ENCODE measurements at places on chromosomes 3 and 15.

DNA sequence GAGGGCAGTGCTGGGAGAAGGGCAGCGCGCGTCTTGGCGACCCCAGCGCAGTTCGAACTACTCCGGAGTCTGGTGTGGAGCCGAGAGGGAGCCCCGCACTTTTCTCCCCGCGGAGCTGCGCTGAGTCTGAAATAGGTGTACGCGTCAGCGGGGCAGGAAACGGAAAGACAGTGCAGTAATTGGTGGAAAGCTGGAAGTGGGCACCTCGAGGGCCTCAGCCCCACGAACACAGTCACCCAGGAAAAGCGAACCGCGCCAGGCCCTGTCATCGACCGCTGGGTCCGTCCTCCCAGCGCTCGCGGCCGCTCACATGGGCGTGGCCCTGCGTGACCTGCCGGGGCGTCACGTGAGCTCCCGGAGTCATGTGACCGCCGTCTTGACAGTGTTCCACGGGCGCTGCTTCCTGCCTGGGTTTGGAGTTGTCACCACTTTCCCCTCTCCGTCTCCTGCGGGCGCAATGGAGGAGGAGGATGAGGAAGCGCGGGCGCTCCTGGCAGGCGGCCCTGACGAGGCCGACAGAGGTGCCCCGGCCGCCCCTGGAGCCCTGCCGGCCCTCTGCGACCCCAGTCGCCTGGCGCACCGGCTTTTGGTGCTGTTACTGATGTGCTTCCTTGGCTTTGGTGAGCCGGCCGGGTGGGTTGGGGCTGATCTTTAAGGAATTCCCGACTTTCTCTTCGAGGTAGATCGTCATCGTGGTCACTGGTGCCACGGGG is at the start of gene MFSD1:
MFSD1 (plus strand) TSS at position 359 of the 713 bp plus-strand sequence; CDS start at position 458, 99 bp downstream.
- peak; percentile 88 for DNase-seq

- DNase-seq: no peak
Measured at GRCh38 chr15:47477341-47477740, 240.0 kb upstream of the SEMA6D start.

DNA sequence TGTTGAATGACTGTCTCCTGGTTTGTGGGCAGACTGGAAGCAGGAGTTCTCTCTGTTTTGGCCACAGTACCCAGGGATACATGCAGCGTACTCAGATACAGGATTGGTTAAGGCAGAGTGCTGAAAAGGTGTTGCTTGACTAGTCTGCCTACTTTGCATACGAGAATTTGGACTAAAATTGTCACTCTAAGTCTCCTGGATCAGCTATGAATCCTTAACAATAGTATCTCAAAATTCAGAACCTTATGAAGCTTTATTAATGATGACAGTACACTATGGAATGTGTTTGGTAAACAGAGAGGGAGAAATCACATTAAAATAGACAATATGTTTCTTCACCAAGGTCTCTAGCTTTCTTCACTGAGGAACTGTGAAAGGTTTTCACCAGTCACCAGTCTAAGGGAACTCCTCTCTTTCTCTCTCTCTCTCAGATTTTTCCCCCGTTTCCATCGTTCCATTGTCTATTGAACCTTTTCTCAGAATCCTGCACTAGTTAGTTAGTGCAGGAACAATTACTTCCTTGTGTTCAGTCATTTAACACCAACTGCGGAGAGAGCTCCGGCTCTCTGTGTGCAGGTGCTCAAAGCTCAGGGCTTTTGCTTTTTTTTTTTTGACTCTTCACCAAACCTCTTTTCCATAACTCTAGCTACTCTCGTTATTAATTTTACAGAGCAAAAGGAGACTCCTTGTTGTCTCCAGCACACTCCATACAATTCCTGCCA is 85.9 kb upstream of the FNDC3B start:
- DNase-seq: no peak

DNA sequence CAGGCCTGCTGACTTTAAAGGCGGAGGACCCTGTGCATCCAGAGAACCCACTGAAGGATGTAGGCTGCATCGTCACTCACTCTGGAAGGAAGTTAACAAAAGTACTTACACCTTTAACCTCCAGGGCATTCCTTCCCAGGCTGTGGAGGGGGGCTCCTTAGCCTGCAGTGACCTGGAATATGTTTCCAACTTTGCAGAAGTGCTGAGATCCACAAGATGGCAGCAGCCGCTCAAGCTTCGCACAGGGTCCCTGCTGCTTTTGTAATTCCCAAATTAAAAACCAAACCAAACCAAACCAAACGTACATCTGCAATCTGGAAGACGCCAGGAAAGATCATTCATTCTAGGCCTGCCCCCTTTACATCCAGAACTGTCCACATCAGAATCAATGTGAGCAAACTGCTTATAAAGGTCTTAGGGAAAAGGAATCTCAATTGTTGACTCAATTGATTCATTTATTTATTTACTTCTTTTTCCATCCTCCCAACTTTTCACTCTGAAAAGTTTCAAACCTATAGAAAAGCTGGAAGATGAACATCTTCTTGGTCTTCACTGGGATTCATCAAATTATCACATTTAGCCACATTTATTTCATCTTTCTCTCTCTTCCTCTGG is 70.5 kb upstream of the KLHL25 start:
- DNase-seq: no peak

GRCh38 chr15:73928971-73929627 is 2.8 kb downstream of the LOXL1 start:
- DNase-seq: no peak

All from central memory CD4-positive, alpha-beta T cell (primary cell).